Vagina (tissue), 2 donors: ENCODE measurements at places on chromosomes 16 and 17. TPM values are rescaled to one million over a fixed set of nuclear protein-coding genes. Genes with fewer than 3 reads are reported as not detected.

GRCh38 chr17:15464231-15464985 is 3.0 kb downstream of the CDRT4 start:
- peak overlapping the region; percentile 56 for H3K27ac ChIP-seq
- no peak overlapping the region for H3K4me3 ChIP-seq
- DNase-seq, result no peak
- H3K4me1 ChIP-seq, result peaks cover 18% of the 10 kb centered on the region

- H3K36me3 ChIP-seq, result no peaks in the 10 kb centered on the region
- no peak for DNase-seq
- H3K27me3 ChIP-seq, result no peaks in the 10 kb centered on the region
Measured at GRCh38 chr17:57535249-57535966, 209.7 kb downstream of the CCDC182 start.

Gene PSMD11
- total RNA-seq, result 46.9 TPM

Gene CAPNS2
- 33.9 TPM for total RNA-seq

Gene CAVIN1
- total RNA-seq, result 268 TPM

GRCh38 chr16:19242186-19242585 is 43.3 kb upstream of the CLEC19A start:
- H3K36me3 ChIP-seq, result no peaks in the 10 kb centered on the region
- no peak for DNase-seq
- H3K27ac ChIP-seq, result no peak overlapping the region
- H3K27me3 ChIP-seq, result no peaks in the 10 kb centered on the region
- no peak overlapping the region for H3K4me3 ChIP-seq
- no peaks in the 10 kb centered on the region for H3K4me1 ChIP-seq

Gene PDE6G
- not detected for total RNA-seq

- no peaks in the 10 kb centered on the region for H3K27me3 ChIP-seq
- no peaks in the 10 kb centered on the region for H3K36me3 ChIP-seq
- no peaks in the 10 kb centered on the region for H3K4me1 ChIP-seq
- H3K27ac ChIP-seq, result no peak overlapping the region
- DNase-seq, result no peak
Measured at GRCh38 chr17:52170963-52171572, 12.6 kb upstream of the CA10 start.

Gene MYCBPAP
- not detected for total RNA-seq

DNA sequence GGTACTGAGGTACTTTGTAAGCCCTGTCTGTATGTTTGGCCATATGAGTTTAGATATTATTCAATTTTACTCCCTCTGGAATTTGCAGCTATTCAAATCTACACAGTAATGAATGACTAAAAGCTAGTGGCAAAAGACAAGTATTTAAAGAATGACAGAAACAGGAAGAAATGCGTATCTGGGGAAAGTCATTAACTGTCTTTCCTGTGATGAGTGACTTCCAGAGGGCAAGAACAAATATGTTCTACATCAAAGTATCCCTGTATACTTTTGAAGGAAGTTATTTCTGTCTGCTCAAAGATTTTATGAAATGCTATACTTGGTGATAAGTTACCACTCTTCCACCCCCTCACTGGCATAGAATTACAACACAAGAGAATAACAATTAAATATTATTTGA is 489.3 kb upstream of the SOX9 start:
- H3K36me3 ChIP-seq, result no peaks in the 10 kb centered on the region
- no peak overlapping the region for H3K27ac ChIP-seq
- H3K4me3 ChIP-seq, result no peak overlapping the region
- H3K27me3 ChIP-seq, result no peaks in the 10 kb centered on the region
- no peaks in the 10 kb centered on the region for H3K4me1 ChIP-seq

DNA sequence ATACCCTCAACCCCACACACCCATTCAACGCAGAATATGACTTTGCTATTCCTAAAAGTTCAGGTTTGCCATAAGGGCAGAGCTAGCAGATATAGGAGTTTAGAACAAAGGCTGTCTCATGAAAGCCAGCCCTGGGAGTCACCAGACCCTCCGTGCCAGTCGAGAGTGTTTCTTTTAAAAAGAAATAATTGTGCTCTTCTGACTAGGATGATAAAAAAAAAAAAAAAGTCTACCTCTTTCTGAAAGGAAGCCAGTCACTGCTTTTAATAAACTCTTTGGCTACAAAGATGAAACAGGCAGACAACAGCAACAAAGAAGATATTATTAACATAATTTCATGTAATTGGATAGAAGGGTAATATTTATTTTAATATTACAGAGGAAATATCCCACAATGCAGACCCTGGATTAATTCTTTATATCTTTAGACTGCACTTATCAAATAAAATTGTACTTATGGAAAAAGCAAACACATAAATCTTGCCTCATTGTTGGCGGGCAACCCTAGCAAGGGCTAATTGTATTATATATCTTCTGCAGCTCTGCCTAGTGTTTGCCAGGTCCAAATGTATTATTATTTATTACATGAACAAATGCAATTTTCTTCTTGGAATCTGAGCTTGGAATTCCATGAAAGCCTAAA is 277.5 kb upstream of the DYNLRB2 start:
- no peak overlapping the region for H3K27ac ChIP-seq
- no peak for DNase-seq
- no peaks in the 10 kb centered on the region for H3K4me1 ChIP-seq
- no peaks in the 10 kb centered on the region for H3K36me3 ChIP-seq

DNA sequence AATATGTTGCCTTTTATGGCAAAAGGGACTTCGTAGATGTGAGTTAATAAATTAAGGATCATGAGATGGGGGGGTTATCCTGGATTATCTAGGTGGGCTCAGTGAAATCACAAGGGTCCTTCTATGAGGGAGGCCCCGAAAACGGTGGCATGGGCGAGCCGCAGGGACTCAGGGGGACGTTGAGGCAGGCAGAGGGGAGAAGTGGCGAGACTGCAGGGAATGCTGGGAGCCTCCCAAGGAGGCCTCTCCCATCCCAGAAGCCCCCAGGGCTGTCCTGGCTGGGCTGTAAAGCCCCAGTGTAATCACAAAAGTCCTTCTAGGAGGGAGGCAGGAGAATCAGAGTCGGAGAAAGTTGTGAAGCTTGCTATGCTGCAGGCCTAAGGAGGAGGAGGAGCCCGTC is 35.0 kb downstream of the ITGAE start:
- no peaks in the 10 kb centered on the region for H3K4me1 ChIP-seq
- H3K27ac ChIP-seq, result no peak overlapping the region
- DNase-seq, result no peak
- no peak overlapping the region for H3K4me3 ChIP-seq
- H3K36me3 ChIP-seq, result no peaks in the 10 kb centered on the region
- no peaks in the 10 kb centered on the region for H3K27me3 ChIP-seq

Gene VMO1
- total RNA-seq, result 12.5 TPM

Gene TPSD1
- total RNA-seq, result 7.1 TPM

DNA sequence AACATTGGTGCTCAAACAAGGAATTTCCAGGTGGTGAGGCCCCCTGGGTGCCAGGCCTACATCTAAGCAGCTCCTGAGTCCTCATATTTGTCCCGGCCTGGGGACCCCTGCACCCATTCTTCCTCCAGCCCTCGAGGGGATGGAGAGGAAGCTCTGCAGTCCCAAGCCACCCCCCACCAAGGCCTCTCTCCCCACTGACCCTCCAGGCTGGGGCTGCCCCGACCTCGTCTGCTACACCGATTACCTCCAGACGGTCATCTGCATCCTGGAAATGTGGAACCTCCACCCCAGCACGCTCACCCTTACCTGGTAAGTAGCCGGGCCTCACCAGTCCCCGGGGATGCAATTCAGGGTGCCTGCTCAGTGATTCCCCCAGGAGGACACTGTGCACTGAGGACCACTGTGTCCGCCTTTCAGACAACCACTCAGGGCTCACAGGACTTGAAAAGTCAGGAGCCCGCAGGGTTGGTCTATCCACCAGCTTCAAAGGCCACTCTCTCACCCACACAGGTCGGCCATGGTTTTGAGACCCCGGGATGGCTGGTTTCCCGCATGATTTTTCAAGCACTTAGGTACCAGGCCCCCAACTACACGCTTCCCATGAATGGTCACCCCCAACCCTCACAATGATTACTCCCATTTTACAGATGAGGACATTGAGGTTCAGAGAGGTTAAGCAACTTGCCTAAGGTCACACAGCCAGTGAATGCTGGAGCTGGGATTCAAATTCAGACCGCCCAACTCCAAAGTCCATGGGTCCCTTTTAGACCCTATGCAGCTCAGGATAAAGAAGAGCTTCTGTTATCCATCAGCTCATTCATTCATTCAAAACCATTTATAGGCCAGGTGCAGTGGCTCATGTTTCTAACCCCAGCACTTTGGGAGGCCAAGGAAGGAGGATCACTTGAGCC is 32.4 kb downstream of the IL21R start:
- H3K4me3 ChIP-seq, result no peak overlapping the region
- H3K36me3 ChIP-seq, result no peaks in the 10 kb centered on the region
- H3K4me1 ChIP-seq, result no peaks in the 10 kb centered on the region
- peak; percentile 93 for DNase-seq
- no peaks in the 10 kb centered on the region for H3K27me3 ChIP-seq
- H3K27ac ChIP-seq, result no peak overlapping the region

GRCh38 chr16:46859719-46860152 is 24.4 kb upstream of the GPT2 start:
- no peak for DNase-seq
- no peaks in the 10 kb centered on the region for H3K36me3 ChIP-seq
- no peaks in the 10 kb centered on the region for H3K27me3 ChIP-seq
- no peaks in the 10 kb centered on the region for H3K4me1 ChIP-seq
- H3K27ac ChIP-seq, result no peak overlapping the region
- no peak overlapping the region for H3K4me3 ChIP-seq

Gene RHOT1
- 46.2 TPM for total RNA-seq

Gene SOX15
- total RNA-seq, result 44.4 TPM

GRCh38 chr16:30340621-30341020 is 14.5 kb downstream of the CD2BP2 start:
- H3K27ac ChIP-seq, result no peak overlapping the region
- peak; percentile 22 for DNase-seq
- no peaks in the 10 kb centered on the region for H3K36me3 ChIP-seq
- peaks cover 7% of the 10 kb centered on the region for H3K4me1 ChIP-seq
- H3K4me3 ChIP-seq, result no peak overlapping the region

Gene LDHD
- total RNA-seq, result 10.1 TPM

- no peaks in the 10 kb centered on the region for H3K36me3 ChIP-seq
- no peak for DNase-seq
- H3K4me1 ChIP-seq, result no peaks in the 10 kb centered on the region
- no peak overlapping the region for H3K4me3 ChIP-seq
- H3K27me3 ChIP-seq, result no peaks in the 10 kb centered on the region
- H3K27ac ChIP-seq, result no peak overlapping the region
Measured at GRCh38 chr17:12107905-12108304, 87.2 kb downstream of the MAP2K4 start.

Gene SLC47A1
- total RNA-seq, result 29.7 TPM

Gene NPIPB13
- 0.25 TPM for total RNA-seq

- H3K27me3 ChIP-seq, result no peaks in the 10 kb centered on the region
- no peak overlapping the region for H3K4me3 ChIP-seq
- no peak for DNase-seq
- H3K27ac ChIP-seq, result no peak overlapping the region
Measured at GRCh38 chr17:17504341-17505140, 8.3 kb upstream of the RASD1 start.

- peak overlapping the region; percentile 19 for H3K4me3 ChIP-seq
- H3K36me3 ChIP-seq, result peaks cover 12% of the 10 kb centered on the region
- no peaks in the 10 kb centered on the region for H3K27me3 ChIP-seq
- H3K27ac ChIP-seq, result peak overlapping the region; percentile 83
- no peak for DNase-seq
- H3K4me1 ChIP-seq, result peaks cover 48% of the 10 kb centered on the region
Measured at GRCh38 chr17:28807925-28808634, 34.5 kb downstream of the FAM222B start.

GRCh38 chr17:10046786-10047785 is 142.0 kb upstream of the RCVRN start:
- peaks cover 14% of the 10 kb centered on the region for H3K4me1 ChIP-seq
- H3K36me3 ChIP-seq, result no peaks in the 10 kb centered on the region
- no peak for DNase-seq
- no peak overlapping the region for H3K27ac ChIP-seq
- H3K27me3 ChIP-seq, result no peaks in the 10 kb centered on the region
